ENCODE measurements at places on chromosomes 11 and 22.

DNA sequence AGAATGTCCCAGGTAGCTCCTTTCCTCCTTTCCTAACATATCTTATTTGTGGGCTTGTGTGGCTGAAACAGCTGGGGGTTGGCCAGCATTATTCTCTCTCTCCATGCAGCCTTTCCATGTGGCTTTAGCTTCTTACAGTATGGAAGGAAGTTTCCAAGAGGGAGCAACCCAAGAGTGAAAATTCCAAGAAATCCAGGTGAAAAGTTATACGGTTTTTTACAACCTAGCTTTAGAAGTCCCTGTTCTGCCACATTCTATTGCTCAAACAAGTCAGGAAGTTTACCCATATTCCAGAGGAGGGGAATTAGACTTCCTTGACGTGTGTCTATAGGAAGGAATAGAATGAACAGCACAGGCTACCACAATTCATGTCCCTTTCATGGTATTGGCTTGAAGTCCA, 10.0 kb upstream of the SWAP70 start:
- no peak for DNase-seq

DNA sequence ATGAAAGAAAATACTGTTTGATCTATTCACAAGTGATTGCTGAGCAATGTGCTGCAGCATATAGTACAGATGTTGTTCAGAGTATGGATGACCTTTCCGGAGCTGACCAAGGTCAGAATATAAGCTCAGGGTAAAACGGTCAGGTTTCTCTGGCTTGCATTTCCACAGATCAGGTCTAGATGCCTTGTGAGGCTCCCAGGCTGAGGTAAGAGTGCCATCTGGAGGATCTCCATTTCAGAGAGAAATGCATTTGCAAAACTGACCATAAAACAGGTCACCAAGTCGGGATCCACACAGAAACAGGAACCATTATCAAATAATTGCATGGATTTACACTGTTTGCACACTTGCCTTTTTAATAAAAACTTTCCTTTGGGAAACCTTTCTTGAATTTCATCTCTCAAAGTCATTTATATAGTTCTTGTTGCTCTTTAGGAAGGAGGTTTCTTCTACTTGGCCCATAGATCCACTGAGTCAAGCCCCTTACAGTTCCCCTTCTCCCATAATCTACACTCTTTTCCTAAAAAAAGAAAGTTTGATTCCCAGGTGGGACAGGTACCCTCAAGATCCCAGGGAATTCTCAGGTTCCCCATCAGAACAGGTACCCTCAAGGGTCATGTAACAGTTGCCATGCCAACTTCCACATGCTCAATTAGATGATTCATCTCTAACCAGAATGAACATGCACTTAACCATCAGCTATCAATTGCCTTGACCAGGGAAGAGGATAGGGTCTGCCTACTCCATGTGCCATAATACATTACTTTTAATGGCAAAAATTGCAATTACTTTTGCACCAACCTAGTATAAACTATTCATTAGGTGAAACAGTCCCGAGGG, 25.0 kb upstream of the TMPRSS5 start:
- DNase-seq: no peak

DNA sequence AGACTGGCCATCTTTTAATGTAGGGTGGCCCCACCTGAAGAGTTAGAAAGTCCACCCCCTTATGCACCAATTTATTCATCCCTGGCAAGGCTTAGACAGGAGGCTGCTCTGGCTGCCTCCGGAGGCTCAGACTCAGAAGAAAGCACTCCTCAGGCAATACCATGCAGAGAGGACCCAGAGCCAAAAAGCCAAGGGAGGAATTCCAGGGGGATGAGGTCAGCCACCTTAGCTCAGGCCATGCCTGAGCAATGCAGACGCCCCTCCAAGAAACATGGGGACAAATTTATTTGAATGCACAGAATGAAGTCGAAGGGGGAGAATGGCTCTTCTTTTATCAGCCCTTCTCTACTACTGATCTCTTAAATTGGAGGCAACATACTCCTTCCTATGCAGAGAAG, 39.7 kb upstream of the GLYAT start:
- no peak for DNase-seq

DNA sequence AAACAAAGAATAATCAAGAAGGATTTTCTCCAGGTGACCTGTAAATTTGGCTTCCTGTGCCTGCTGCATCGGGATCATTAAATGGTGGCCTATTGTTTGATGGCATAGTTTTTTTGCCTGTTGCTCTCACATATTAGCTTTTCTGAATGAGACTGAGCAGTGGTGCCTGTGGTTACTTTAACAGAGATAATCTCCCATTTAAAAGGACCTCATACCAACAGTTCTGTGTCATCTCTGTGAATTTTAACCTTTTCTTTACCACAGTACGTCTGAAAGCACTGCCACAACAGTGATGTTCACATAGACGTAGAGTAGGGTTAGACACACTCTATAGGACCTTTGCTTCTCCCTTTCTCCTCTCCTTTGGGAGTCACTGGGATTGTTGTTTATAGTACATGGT, 22.9 kb upstream of the RCE1 start:
- DNase-seq: no peak

GRCh38 chr11:26025676-26026075, 306.3 kb upstream of the ANO3 start:
- DNase-seq: no peak

DNA sequence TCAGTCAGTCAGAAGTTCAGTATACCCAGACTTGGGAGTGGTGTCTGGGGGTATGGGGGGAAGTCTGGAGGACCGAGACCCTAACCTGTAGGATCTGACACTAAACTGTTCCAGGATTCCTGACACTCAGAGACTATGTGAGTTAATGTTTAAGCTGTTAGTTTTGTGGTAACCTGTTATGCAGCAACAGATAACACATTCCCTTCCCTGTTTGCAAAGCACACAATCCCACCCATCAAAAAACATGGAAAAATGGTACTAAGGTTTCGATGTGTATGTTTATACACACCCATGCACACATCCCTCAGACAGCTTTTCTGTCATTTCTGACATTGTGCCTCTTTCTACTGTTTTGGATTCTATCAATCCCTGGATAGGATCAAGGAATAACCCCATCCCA, 27.6 kb downstream of the ZNF280B start:
- no peak for DNase-seq

DNA sequence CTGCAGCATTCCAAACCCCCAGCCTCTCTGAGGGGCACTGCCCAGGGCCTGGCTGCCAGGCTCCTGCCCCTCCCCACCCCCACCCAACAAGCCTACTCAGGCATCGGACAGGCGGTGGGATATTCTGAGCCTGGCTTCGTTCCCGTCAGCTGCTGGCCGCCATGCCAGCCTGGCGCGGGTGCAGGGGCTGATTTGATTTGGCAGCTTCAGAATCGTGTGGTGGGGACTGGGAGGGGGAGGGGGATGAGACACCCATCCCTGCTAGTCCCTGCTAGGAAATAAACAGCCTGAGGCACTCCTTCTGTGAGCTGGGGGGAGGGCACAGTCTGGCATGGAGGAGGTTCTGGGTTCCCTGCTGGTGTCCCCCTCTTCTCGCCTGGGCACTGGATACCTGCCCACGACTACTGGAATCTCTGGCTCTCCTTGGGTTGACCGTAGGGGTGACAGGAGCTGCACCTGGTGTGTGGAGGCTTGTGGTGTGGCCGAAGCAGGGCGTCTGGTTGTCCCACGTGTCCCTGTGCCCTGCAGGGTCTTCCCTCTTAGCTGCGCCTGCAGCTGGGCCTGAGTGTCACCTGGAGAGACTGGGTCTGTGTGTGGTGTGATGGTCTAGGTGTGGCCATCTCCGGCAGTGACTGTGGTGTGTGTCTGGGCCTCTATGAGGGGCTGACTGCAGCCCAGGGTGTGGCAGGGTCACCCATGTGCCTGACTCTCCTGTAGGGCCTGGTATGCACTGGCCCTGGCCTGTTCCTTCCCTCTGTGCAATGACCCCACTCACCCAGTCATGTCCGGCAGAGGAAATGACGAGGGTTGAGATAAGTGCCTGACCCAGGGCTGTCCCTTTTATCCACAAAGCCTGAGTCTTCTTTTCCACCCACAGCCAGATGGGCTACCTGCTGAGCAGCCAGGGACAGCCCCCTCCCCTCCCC, 42.2 kb downstream of the PDE2A start:
- DNase-seq: no peak

DNA sequence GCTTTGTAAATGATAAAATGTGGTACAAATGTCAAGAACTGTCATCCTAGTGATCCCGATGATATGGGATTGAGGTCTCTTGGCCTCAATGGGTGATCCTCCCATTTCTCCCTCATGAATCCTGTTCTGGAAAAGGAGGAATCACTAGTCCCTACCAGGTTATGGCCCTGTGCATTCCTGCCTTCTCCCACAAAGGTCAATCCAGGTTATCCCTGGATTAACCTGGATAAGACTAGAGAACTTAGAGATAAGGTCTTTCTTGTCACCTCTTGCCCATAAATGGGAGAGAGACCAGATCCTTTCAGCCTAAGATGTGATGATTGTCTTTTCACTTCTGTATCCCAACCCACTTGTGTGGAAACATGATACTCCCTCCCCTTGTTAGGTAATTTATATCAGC, 396.7 kb downstream of the BUD13 start:
- DNase-seq: no peak

DNA sequence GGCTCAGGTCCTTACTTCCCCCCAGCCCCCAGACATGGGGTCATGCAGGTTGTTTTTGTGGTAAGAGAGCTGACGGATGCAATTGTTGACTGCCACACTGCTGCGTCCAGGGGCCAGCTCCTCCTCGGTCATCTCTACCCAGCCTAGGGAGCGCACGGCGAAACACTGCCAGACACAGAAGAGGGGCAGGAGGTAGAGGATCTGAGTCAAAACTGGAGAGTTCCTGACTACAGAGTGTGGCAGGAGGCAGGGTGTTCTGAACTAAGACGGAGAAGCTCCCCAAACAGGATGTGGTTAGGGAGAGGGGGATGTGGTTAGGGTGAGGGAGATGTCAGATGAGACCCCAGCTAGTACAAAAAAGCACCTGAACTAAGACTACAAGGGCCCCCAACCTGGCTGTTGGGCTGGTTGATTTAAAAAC, 12.3 kb downstream of the SMPD1 start:
- DNase-seq: no peak

GRCh38 chr22:42711895-42712837, 8.5 kb downstream of the A4GALT start:
- no peak for DNase-seq

GRCh38 chr22:19361501-19362103, 69.9 kb downstream of the HIRA start:
- peak; percentile 60 for DNase-seq

- DNase-seq: no peak
Measured at GRCh38 chr11:100273066-100273815, 413.8 kb upstream of the ARHGAP42 start.

GRCh38 chr11:47394322-47395222, 13.8 kb upstream of the SLC39A13 start:
- DNase-seq: no peak

DNA sequence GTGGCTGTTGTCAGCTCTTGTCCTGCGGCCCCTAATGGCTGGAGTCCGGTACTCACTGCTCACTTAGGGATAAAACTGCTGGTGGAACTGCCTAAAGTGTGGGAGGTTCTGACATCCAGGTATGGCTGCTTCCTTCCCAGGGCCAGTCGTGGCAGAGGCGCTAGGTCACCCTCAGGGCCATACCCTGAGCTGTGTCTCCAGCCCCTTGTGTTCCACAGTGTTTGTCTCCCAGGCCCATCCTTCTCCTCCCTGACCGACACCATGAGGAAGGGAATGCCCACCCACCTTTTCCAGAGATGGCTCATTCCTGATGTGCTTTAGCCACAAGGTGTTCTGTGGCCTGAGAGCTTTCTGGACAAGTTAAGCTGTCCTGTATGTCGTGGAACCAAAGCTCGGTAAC, 12.4 kb upstream of the ACR start:
- DNase-seq: no peak

- no peak for DNase-seq
Measured at GRCh38 chr11:76794371-76795289, 11.5 kb downstream of the TSKU start.

- DNase-seq: no peak
Measured at GRCh38 chr11:129596351-129596750, 219.3 kb upstream of the TMEM45B start.
